ENCODE measurements at places on chromosomes 5 and 9. TPM values are rescaled to one million over a fixed set of nuclear protein-coding genes. Genes with fewer than 3 reads are reported as not detected.

TTC1 gene
- polyA plus RNA-seq: 105 TPM

SCGB3A2 gene
- not detected for polyA plus RNA-seq

ARL10 gene
- 1.6 TPM for polyA plus RNA-seq

GRCh38 chr9:112132356-112132755 lies 42.7 kb downstream of the SUSD1 start:
- DNase-seq: no peak

GRCh38 chr5:137148159-137148558 lies 351.0 kb downstream of the SPOCK1 start:
- DNase-seq: no peak

- DNase-seq: no peak
Measured at GRCh38 chr9:99051851-99052250, 53.1 kb upstream of the TGFBR1 start.

DNA sequence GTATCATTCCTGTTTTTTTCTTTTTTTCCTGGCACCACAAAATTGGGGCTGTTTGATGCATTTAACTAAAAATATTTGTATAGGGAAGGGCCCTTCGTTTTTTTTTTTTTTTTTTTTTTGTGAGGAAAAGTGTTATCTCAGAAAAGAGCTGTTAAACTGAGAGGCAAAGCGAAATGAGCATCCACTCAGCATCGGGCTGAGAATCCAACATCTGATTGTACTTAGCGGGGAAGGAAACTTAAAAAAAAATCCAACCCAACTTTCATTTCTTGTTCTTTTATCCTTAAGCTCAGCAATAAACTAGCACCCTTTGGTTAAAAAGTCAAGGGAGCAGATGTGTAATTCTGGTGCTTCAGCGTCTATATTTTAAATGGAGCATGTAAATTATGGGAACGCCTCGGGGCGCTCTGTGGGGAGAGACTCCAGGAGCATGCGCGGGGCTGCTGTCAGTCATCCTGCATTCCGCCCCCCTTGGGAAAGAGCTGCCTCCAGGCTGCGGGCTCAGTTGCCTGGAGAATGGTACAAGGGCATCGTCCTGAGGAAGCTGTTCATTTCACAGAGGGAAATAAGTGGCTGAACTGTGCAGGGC lies 33.3 kb downstream of the DMRT2 start:
- DNase-seq: no peak

GRCh38 chr9:81370650-81371049 lies 318.7 kb downstream of the TLE1 start:
- no peak for DNase-seq

DNA sequence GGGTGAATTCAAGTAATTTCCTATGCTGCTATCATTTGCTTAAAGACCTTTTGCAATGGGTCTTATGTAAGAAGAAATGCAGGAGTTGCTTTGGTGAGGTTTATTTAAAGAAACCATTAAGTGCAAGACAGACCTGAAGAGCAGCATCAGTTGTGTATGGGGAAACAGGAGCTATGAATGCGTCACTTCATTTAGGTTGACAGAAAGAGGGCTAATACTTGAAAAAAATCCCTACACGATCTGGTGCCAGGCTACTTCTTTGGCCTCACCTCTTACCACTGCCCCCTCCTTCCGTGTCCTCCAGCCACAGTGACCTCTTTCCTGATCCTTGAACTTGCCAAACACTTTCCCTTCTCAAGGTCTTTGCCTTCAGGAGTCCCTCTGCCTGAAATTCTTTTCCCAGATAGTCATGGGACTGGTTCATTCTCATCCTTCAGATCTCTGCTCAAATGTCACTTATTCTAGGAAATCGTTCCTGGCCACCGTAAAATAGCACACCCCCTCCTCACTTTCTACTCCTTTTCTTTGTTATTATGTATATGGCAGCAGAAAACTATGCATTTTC lies 1.4 kb upstream of the JAK2 start:
- peak; percentile 20 for DNase-seq
